ENCODE measurements at places on chromosomes 4 and X. TPM values are rescaled to one million over a fixed set of nuclear protein-coding genes. Genes with fewer than 3 reads are reported as not detected.

DNA sequence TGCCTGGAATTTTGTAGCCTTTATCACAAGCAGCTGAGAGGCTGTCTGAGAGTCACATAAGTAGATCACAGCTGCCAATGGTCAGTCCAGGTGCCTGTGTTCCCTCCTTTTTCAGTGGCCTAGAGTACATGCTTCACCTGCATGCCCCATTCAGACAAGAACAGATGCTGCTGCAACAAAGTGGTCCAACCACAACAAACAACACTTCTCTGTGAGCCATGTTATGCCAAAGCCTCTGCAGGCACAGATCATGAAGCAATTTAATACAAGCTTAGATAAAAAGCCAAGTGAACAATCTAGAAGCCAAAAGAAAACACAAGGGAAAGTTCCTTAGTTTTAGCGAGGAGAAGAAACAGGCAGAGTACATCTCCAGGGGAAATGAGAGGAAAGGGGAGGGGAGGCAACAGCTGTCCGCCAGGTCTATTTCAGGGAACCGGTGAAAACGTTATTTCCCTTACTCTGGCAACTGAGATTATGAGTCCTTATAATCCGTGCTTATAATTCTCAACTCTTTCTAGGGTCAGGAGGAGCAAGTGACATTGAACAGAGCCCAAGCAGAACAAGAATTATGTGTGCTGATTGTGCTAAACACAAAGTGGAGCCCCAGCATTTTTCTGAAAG, 92.6 kb downstream of the TSPAN5 start:
- no peak for DNase-seq

GRCh38 chr4:118916691-118917289, 28.1 kb downstream of the SYNPO2 start:
- no peak for DNase-seq

GRCh38 chr4:26524011-26524410, 33.7 kb upstream of the CCKAR start:
- DNase-seq = no peak

DNA sequence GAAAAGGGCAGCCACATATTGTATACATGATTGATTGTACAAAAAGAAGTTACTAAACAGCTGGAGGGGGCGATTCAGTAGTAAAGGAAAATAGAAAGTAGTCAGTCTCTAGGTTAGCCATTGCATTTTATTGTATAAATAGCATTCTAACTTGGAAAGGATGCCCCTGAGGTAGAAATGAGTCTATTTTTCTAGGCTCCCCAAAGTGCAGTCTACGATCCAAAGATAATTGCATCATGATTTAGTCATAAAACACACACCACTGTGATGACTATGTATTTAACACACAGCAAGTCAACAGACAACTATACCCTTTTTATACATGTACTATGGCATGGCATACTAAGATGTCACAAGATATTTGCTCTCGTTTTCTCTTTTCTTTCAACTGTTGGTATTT, 204.9 kb downstream of the APBB2 start:
- DNase-seq = no peak

DNA sequence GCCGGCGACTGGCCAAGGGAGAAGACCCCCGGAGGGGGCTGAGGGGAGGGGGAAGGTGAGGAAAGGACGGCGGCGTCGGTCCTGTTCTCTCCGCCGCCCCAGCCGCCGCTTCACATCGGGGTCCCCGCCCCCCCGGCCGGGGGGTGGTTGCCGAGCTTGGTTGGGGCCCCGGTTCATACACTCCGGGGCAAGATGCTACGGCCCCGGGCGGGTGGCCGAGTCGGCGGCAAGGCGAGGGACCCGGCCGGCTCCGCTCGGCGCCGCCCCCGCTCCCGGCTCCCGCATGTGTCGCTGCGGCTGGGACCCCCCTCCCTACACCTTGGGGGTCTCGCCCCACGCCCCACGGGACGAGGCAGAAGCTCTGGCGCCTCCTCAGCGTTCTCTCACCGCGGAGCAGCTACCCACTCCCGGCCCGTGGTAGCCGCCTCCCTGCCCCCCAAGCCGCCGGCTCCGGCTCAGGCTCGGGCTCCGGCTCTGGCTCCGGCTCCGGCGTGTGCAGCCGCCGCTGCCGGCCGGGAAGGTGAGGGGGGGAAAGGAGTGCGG, 461 bp downstream of the FBXW7 start:
- peak; percentile 71 for DNase-seq

GRCh38 chr4:57331959-57332358, 221.8 kb upstream of the IGFBP7 start:
- no peak for DNase-seq

DNA sequence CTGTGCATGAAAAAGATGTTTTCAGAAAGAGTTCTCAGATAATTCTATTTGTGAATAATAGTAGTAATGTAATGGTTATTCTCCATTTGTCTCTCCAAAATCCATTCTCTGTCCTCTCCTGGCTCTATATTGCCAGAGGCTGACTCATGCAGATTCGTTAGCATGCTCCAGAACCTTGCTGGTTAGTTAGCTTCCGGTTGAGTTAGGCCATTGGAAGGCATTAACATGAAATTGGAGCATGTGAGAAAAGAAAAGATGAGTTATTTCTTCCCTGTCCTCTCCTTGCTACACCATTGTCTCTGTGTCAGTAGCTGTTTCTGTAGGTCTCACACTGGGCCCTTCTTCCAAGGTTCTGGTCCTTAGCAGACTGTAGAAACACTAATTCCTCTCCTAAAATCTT, 23.5 kb upstream of the PRDM8 start:
- DNase-seq = no peak

DNA sequence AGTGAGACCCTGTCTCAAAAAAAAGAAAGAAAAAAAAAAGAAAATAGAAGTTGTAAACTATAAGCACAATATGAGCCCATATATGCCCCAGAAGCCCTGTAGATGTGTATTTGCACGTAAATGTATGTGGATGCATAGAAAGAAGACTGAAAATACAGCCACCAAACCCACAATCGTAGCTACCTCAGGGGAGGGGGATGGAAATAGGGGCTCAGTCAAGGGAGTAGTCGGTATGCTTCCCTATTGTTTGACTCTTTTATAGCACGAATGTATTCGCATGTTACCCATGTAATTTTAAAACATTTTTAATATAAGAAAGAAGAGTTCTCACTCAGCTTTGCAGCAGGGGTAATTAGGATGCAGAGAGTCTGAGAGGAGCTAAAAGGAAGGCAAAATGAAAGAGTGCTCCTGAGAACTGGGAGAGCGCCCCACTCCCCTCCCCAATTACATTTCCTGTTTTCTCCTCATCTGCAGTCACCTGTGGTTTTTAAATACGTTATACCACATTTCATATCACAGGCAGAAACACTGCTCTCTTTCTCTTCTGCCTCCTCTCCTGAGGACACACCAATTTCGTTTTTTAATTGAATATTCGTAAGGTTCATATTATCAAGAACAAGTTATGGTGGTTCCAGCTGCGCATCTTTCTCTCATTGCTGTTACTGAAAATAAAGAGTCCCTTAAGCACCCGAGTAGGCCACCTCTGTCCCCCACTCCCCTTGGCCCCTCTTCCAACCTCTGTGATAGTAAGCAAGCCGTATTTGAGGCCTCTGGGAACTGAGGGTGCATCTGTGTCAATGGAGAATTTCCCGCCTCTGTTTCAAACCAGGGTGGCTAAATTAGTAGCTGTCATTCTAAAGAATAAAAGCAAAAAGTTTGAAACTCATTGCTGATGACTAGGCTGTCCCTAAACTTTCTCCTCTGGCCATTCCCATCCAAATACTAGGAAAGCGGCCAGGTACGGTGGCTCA, 10.7 kb downstream of the SEPTIN6 start:
- no peak for DNase-seq

DNA sequence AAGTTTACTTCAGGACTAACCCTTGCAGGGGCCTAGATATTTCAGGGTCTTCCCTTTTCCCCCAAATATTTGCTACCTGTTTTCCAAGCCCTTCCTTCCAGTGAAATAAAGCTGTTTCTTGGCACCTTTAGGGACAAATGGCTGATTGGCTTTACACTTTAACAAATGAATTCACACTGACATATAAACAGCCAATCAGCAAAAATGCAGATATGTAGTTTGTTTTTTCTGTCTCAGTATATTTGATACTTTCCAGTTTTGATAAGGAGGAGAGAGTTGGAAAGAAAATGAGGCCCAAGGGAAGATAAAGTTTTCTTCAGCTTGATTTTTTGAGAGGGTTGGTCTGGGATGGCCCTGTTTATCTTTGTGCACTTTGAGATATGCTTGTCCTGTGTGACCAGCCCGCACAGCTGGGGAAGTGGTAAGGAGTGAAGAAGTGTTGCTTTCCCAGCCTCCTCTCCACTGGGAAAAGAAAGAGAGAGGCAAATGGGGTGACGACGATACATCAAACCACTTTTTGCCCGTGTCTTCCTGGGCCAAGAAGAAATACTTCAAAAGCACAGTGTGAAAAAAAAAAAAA, 67.5 kb downstream of the MGST2 start:
- no peak for DNase-seq

- no peak for DNase-seq
Observed at GRCh38 chr4:38084877-38085711, 124.9 kb downstream of the PTTG2 start.

DNA sequence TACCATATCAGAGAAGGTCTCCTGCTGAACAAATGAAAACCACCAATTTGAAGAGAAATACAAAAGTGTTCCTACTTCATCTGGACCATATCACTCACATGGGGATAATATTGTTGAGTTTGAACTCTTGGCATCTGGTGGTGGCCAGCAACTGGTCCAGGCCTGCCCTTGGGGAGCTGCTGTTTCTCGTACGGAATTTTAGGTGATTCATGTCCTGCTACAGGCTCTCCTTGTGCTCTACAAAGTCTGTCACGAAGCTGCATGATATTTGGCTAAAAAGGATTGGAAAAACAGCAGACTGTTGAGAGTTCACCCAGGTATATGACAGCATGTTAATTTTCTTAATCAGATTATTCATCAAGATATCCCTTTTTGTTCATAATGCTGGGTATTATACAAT, 42.2 kb downstream of the SEC31A start:
- DNase-seq = no peak

- DNase-seq = no peak
Observed at GRCh38 chr4:168659741-168660465, 163.1 kb downstream of the PALLD start.

GRCh38 chr4:110515676-110516075, 39.7 kb downstream of the ENPEP start:
- DNase-seq = no peak

GRCh38 chr4:5034206-5034605, 14.9 kb upstream of the CYTL1 start:
- DNase-seq = no peak

DNA sequence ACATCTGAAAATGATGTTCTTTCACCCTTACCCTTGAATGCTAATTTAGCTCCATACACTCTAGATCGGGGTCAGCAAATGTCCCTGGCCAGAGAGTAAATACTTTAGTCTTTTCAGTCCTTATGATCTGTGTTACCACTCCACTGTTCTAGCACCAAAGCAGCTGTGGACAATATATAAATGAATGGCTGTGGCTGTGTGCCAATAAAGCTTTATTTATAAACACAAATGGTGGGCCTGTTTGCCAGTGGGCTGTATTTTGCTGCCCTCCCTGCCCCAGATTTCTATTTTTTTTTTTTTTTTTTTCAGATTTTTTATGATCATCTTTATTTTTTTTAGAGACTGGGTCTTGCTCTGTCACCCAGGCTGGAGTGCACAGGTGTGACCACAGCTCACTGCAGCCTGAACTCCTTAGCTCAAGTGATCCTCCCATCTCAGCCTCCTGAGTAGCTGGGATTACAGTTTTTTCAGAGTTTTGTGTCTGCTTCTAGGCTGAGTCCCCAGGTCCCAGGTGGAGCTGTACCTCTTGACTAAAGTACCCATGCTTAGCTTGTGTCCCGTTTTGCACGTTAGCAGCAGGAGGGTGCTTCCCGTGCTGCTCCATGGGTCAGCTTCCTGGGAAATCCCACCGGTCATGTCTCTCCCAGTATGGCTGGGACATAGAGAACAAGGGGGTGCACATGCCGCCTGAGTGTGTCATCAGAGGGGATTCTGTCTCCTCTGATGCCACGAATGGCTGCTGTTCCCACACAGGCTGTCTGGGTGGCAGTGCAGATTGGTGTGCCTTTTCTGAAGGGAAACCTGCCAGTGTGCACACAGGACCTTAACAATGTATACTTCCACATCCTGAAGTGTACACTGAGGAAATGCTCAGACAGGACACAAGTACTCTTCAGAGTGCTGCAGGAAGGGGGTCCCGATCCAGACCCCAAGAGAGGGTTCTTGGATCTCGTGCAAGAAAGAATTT, 16.0 kb upstream of the GRPEL1 start:
- no peak for DNase-seq

GRCh38 chrX:44228621-44229020, 114.9 kb downstream of the EFHC2 start:
- no peak for DNase-seq

DNA sequence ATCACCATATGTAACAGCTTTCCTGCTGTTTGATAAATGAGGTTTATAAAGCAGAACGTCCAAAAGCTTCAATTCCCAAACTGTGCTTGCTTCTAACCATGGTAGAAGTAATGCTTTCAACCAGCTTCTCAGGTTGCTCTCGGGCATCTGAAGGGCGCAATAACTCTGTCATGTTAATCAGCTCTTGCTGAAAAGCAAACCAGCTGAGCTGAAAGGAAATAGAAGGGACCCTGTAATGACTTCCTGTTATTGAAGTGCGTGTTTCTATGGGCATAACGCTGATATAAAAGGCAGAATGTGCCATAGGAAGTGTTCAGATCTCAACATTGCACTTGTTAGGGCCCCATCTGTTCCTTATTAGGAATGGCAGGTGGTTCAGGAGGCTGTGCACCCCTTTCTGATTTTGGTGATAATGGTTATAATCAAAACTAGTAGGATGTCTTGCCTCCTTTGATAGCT, 21.2 kb downstream of the HERC3 start:
- DNase-seq = no peak

- DNase-seq = no peak
Observed at GRCh38 chrX:81414630-81415029, 212.7 kb downstream of the SH3BGRL start.

GRCh38 chr4:117479673-117480072, 394.3 kb upstream of the TRAM1L1 start:
- no peak for DNase-seq

DNA sequence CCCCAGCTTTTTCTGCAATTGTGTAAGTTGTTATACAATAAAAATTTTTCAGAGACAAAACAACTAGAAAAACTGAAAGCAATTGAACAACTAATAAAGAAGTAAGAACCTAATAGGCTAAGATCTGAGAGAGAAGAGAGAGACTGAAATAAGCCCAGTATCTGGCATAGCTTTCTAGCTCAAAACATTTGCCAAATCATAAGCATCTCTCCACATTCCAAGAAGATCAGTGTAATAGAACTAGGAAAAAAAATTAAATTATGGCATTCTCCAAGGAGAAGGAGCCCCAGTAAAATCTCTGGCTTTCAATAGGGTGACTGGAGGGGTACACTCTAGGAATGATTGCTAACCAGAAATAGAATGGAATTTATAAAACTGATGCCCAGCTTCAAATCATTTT, 19.0 kb upstream of the PPP3CA start:
- no peak for DNase-seq

GRCh38 chr4:122219356-122219755, 67.2 kb downstream of the BLTP1 start:
- DNase-seq = no peak

GRCh38 chrX:19214311-19214710, 92.0 kb upstream of the ADGRG2 start:
- no peak for DNase-seq

- DNase-seq = no peak
Observed at GRCh38 chrX:18422886-18423285, 2.5 kb upstream of the CDKL5 start.

Gene C4orf51
- total RNA-seq = not detected

Gene ARSD
- total RNA-seq = 26.2 TPM

Gene LRIT3
- not detected for total RNA-seq

Gene TRAM1L1
- total RNA-seq = 0.80 TPM

Gene USP17L28
- total RNA-seq = not detected

Gene CNGA1
- total RNA-seq = 17.8 TPM

Gene CPLX1
- total RNA-seq = 1.9 TPM

Gene IL3RA
- 6.3 TPM for total RNA-seq

Gene BTK
- total RNA-seq = 5.6 TPM

Gene TEX13C
- not detected for total RNA-seq

Gene ALG13
- 33.9 TPM for total RNA-seq

Measured in mucosa of descending colon (tissue), 3 donors.